ENCODE measurements at places on chromosomes 16 and 17.

- no peak for DNase-seq
Measured at GRCh38 chr17:11272191-11272590, 31.2 kb downstream of the SHISA6 start.

DNA sequence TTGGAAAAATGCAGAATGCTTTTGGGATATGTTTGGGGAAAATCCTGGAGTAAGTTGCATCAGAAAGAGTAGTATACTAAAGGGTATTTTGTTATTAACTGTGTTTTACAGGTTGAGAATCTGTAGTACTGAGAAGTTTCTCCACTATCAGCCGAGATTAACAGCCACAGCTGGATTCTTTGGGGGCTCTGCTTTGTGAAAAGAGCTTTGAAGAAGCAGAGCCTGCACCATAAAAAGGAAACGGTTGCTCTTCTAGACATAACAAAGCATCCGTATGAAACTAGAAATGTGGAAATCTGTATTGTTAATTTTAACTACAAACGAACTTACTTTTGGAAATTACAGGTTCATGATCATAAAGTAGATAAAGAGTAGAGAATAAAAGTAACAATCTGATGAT, 5.3 kb downstream of the NLK start:
- no peak for DNase-seq

GRCh38 chr17:78779850-78780249, 2.2 kb downstream of the CYTH1 start:
- DNase-seq, result no peak

DNA sequence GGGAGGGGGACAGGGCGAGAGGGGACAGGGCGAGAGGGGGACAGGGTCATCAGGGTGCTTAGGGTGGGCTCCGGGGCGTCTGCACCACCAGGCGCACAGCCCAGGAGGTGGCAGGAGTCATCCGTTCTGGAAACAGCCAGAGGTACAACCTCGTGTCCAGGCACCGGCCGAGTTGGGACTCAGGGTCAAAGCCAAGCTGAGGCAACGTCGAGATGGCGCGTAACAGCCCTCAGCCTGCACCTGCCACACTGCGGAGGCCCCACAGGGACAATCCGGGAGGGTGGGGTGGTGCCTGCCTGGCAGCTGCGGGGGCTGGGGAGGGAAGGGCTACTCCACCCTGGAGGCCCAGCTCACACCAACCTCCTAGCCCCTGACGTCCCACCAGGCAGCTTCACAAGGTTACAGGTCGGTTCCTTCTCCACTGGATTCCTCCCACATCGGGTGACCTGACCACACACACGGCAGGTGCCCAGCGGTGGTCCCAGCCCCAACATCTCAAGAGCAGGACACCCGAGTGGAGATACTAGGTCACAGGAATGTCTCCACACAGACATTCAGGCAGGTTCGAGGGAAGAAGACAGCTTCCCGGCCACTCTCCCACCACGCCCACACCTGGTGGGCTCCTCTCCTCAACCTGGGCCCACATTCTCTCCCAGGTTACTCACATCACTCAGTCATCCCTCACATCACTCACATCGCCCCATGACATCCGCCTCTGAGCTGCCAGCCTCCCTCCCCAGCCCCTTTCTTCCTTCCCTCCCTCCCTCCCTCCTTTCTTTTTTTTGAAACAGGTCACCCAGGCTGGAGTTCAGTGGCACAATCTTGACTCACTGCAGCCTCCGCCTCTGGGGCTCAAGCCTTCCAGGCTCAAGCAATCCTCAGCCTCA, 47.3 kb downstream of the RPH3AL start:
- no peak for DNase-seq

DNA sequence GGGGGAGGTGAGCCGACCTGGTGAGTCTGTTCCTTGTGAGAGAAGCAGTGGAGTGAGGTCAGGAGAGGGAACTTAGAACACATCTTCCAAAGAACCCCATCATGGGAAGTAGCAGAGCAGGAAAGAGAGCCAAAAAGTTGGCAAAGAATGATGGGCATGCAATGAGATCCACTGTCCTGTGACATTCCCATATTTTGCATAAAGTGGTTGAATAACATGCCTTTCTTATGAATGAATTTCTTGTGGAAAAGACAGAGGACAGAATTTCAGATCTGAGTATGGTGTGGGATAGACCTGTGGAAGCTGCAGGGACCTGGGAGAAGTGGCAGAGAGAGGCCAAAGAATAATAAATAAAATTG, 41.3 kb downstream of the TMEM100 start:
- DNase-seq, result no peak

- DNase-seq, result no peak
Measured at GRCh38 chr16:84237994-84238750, 1.6 kb downstream of the KCNG4 start.

- no peak for DNase-seq
Measured at GRCh38 chr16:67112591-67113399, 3.1 kb downstream of the PHAF1 start.
